ENCODE measurements at places on chromosomes 1 and 21. TPM values are rescaled to one million over a fixed set of nuclear protein-coding genes. Genes with fewer than 3 reads are reported as not detected.

- DNase-seq = no peak
Measured at GRCh38 chr1:61133335-61134019, 51.1 kb downstream of the NFIA start.

GRCh38 chr1:80318108-80318507 lies 1311.6 kb upstream of the ADGRL4 start:
- no peak for DNase-seq

- DNase-seq = no peak
Measured at GRCh38 chr1:165512816-165513215, 31.0 kb upstream of the LRRC52 start.

SH3BP5L gene
- 4.4 TPM for polyA plus RNA-seq

CHI3L2 gene
- 18.2 TPM for polyA plus RNA-seq

OLFML3 gene
- polyA plus RNA-seq = not detected

NUF2 gene
- polyA plus RNA-seq = 1.1 TPM

RXFP4 gene
- not detected for polyA plus RNA-seq
